RWPE1 (cell line): ENCODE measurements at places on chromosomes 2 and 18.

DNA sequence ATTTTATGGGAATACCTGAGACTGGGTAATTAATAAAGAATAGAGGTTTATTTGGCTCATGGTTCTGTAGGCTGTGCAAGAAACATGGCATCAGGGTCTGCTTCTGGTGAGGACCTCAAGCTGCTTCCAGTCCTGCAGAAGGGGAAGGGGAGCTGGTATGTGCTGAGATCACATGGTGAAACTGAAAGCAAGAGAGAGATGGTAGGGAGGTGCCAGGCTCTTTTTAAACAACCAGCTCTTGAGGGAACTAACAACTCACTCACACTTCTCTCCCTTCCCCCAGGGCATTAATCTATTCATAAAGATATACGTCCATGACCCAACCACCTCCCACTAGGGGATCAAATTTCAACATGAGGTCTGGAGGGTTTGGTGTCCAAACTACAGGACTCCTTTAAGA is 40.1 kb downstream of the AGPS start:
- no peak for DNase-seq

DNA sequence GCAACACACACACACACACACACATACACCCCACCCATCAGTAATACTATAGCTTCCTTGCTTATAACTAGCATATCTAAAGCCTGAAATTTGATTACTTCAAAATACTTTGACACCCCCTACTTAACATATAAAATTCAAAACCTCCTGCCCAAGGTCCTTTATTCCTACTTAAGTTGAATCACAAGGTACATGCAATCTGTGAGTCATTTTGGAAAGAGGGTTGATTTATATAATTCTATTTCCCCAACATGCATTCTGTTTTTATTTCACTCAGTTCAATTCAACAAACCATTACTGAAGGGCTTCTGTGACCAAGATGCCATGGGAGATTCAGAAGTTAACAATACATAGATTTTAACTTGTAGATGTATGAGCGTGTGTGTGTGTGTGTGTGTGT is 420.7 kb downstream of the METTL4 start:
- DNase-seq, result peak; percentile 8

- no peak for DNase-seq
These were observed 9.9 kb upstream of the ABHD3 start for GRCh38 chr18:21714474-21714873.

GRCh38 chr2:121860033-121860757 is 104.7 kb downstream of the TSN start:
- peak; percentile 22 for DNase-seq

- no peak for DNase-seq
These were observed 117.6 kb upstream of the APCDD1 start for GRCh38 chr18:10336749-10337350.

DNA sequence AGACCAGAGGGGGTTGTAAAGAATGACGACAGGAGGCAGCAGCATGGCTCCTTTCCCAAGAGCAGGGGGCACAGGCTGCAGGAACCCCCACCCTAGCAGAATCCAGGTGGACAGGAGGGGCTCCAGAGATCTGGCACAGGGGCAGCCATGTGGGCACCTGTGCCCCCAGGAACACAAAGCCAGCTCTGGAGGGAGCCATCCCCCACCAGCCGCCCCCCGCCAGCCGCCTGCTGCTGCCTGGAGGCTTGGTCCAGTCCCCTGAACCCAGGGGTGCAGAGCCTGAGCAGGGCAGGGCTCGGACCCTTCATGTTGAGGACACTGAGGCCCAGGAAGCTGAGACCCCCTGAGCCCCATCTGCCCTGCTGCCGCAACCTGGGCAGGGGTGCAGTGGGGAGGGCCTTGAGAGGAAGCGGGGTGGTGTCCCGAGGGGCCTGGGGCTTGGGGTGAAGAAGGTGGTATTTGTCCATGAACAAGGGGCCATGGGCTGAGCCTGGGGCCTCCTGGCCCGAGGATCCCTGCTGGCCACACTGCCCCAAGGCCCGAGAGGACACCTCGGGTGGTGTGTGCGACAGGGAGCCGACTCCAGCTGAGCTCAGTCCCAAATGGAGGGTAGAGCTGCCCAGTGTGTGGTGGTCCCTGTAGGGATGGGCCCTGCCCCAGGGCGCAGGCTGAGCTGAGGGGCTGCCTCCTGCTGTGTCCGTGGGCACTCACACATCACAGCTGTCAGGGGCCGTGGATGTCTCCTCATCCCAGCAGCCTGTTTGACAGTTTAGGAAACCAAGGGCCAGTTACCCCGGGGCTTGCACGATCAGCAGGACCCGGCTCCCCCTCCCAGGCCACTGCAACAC is 39.8 kb upstream of the SNED1 start:
- DNase-seq, result no peak

DNA sequence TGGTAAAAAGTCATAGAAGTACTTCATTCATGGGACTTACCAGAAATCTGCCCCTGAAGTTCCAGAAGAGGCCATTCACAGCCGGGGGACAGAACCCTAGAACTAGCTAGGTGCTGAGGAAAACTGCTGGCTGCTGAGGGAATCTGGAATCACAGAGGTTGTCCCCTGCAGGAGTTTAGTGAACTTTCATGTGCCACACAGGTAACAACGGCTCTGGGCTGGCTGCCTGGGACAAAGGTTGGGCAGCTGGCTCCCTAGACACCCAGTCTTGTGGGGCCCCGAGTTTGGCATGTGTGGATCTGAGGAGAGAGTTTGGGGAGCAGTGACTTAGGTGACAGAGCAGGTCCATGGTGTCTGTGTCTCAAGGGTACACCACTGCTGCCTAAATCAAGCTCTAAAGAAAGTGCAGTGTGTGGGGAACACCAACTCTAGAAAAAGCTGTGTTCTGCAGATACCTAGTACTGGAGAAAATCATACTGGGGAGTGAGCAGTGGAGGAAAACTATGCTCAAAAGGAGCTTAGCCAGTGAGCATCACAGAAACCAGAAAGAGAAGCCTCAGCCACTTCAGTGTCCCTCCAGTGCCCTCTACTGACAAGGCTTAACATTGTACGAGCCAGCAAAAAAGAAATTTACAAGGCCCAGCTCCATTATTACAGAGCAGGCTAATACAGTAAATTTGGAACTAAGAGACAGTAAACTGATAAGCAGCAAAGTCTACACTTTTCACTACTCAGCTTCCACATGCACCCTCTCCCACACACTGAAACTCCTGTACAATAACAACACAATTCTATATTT is 15.2 kb downstream of the GALNT3 start:
- no peak for DNase-seq

- peak; percentile 38 for DNase-seq
These were observed 199.6 kb downstream of the PRKCE start for GRCh38 chr2:45851111-45851510.
